ENCODE measurements at places on chromosomes 5 and 9.
A peak's percentile ranks its signal among the peaks of the same experiment; 100 is the strongest.

DNA sequence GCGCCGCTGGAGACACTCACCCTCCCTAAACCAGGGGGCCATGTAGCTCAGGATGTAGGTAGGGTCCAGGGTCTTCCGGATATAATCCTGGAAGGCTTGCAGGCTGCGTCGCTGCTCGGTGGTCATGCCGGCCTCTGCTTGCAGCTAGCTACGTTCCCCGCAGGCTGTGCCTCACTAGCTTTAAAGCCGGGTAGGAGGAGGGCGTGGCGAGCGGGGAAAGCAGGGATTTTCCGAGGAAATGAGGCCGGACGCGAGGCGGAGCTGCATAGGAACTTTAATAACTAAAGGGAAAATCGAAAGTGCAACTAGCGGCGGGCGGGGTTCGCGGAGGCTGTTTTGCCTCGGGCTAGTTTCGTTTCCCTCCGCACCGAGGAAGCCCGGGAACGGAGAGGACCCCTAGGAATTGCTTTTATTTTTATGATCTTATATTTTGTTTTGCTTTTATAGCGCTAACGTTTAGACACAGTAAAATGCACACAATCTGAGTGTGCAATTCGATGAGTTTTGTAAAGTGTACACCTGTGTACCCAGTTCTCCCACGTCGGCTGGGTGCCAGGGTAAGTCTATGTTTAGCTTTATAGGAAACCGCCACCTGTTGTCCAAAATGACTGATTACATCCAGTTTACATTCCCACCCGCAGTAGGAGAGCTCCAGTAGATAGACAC lies at the start of gene RIGI:
Gene RIGI (minus strand): TSS at position 156 of the 666 bp plus-strand sequence. CDS start 30 bp downstream, at position 126.
- peak; percentile 70 for DNase-seq

DNA sequence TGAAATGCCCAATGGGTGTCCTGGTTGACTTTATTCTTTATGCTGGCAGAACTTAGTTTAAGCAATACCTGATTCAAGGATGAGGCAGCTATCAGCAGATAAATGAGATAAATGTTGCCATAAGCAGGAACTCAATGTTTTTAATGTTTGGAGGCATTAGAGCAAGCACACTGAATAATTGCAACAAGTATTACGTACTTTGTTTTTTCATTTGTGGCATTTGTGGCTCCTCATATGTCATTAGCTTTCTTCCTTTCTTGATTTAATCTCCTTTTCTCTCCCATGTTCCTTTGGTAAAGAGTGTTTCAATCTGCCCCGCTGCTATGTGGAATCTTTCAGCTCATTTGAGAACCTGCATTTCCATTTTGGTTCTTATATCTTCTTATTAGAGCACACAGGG lies 6.4 kb upstream of the NR3C1 start:
- no peak for DNase-seq

DNA sequence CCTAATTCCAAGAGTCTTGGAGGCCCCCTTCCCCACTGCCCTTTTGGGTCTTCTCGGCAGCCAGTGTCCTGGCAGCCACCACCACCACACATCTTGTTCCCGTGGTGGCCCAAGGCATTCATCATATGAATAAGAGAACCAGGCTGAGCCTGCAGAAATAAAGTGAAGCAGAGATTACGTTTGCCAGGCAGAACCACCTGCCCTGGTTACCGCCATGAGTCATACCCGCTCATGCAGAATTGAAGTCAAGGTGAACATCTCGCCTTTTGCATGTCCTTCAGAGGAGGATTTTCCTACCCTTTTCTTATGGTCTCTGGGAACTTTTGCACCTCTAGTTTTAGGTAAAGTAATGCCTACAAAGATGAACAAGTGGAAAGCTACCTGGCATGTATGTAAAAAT lies 119.5 kb upstream of the LMX1B start:
- DNase-seq: no peak

- no peak for DNase-seq
Measured at GRCh38 chr9:27564670-27565069, 8.6 kb downstream of the C9orf72 start.

DNA sequence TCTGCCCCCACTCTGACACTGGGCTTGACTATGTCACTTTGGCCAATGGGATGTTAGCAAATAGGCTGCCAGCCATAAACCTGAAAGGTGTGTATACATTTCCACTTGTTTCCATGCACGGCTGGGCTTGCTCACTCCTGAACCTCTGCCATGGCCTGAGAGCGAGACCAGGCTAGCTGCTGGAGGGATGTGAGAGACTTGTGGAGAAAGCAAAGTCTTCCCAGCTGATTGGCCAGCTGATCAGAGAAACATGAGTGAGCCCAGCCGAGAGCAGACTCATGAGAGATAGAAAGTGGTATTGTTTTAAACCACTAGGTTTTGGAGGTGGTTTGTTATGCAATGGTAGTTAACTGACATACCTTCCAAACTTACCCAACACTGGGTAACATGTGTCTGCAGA lies 13.9 kb downstream of the FAM193B start:
- DNase-seq: peak; percentile 88

DNA sequence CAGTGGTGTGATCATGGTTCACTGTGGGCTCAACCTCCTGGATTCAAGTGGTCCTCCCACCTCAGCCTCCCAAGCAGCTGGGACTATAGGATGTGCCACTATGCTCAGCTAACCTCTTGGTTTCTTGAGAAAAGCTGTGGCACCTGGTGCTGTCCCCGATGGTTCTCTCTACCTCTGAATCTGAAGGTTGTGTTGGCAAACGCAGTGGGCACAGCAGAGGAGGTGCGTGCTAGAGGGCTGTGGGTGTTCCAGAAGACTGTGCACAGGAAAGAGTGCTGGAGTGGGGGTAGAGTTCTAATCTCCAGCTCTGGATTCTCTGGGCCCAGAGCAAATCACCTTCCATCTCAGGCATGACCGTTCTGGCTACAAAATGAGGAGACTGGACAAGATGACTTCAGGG lies 12.5 kb downstream of the RGS3 start:
- DNase-seq: no peak

GRCh38 chr5:57009811-57010210 lies 57.9 kb upstream of the MIER3 start:
- no peak for DNase-seq

GRCh38 chr9:2083479-2083878 lies 68.3 kb downstream of the SMARCA2 start:
- DNase-seq: no peak

DNA sequence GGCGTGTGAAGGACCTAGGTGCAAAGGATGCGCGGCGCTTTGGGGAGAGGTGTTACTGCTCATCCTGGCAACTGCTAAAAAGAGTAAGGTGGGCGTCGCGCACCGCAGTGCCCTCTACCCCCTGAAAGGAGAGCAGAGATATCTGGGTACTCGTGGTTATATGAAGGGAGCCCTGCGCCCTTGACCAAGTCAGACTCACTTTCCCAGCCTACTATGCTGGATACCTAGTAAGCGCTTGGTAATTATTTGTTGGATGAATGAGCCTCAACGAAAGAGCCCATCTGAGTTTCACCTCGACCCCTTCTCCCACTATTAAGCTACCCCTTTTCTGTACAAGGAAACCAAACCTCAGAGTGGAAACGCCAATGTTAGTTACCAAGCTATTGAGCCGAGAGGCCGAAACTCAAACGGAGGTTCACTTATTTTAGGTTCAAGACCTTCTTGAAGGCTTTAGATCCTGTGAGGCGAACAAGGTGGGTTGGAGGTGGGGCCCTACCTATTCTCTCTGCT lies 8.0 kb downstream of the LHX6 start:
- no peak for DNase-seq

- DNase-seq: no peak
Measured at GRCh38 chr5:102314328-102314727, 18.2 kb upstream of the SLCO4C1 start.

DNA sequence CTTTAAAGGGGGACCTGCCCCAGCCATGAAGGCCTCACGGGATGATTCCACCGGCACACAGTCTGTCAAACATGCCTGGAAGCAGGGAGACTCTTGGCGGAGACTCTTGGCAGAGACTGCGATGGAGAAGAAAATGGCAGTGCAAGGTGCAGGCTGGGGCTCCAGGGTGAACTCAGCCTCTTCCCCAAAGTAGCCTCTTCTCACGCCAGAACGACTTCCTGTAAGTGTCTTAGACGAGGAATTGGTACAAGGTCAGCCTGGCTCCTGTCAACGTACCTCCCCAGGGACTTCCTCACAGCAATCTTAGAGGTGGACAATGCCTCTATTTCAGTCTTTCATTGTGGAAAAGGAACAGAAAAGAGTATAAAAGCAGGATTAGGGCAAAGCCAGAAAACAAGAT lies 109.3 kb downstream of the UGCG start:
- DNase-seq: no peak

- DNase-seq: peak; percentile 36
Measured at GRCh38 chr5:77882670-77883257, 106.6 kb upstream of the TBCA start.

DNA sequence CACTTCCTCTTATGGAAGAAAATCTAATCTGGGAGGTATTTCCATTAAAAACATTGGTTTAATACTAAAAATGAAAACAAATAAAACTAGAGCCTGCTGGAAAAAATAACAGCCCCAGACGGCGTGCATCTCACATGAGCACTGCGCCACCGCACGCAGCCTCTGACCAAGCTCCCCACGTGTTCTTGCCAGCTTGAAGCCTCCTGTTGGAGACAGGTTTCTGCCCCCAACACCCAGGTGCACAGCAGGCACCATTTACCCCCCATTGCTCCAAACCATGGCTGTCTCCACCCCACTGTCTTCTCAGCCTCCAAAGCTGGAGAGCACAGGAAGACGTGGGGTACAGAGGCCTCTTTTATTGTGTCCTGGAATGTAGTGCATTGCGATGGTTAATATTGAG lies 10.7 kb upstream of the COL5A1 start:
- no peak for DNase-seq

DNA sequence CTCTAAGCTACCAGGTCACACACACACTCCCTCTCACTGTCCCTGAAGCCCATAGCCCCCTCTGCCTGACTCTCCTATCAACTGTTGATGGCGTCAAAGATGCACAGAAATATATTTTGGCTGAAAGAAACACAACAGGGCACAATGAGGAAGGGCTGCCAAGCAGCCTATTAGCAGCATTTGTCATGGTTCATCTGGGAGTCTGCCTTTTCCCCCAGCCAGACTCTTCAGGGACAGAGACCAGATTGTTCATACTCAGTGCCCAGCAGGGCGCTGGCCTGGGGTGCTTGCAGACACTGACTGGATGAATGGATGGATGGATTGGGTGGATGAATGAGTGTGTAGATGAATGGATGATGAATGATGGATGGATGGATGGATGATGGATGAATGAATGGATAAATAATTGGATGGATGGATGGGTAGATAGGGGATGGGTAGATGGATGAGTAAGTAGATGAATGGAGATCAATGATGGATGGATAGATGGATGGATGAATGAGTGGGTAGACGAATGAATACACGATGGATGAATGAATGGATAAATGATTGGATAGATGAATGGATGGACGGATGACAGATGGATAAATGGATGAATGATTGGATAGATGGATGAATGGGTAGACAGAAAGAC lies 90.5 kb downstream of the ADAMTS2 start:
- DNase-seq: no peak

DNA sequence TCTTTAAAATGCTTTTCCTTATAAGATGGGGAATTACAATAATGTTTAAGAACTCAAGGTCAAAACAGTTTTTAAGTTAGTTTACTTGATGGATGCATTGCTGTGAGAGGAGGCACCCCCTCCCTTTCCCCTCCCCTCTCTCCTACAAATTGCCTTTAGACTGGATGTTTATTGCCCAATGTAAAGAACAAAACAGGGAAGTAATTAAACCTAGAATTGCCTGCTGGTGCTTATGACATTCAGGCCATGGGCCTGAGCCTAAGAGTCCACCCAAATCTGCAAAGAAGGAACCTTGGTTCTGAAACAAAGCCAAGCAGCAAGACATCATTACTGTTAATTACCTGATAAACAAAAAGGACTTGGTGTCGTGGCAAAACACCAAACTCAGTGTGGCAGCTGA lies 630.3 kb downstream of the ISL1 start:
- no peak for DNase-seq

DNA sequence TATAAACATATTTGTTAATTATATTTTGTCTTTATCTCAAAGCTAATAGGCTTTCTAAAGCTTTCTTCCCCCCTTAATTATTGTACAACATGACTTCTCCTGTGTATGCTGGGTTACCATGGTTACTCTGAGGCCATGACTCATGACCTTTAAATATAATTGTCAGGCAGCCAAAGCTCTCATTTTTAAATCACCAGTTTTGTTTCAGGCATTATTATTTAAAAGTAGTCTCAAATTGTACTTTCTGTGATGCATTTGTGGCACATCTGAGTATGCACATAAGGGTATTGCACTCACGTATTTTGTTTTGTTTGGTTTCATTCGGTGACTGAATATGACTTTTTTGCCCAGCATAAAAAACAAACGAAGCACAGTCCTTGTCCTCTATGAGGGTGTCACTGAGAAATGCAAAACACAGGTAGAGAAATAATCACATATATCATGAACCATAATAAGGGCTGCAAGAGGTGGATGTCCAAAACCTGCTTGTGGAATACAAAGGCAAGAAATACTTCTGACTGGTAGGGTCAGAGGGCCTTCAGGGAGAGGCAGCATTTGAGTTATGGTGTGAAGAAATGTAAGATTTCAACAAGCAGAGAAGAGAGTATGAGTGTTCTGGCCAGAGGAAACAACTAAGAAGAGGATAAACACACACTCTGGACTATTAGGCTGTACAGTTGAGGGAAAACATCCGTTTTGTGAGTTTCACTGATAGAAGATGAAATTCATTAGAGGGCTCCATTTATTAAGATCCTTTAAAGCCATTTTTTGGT lies 2.1 kb downstream of the CCDC192 start:
- DNase-seq: no peak

DNA sequence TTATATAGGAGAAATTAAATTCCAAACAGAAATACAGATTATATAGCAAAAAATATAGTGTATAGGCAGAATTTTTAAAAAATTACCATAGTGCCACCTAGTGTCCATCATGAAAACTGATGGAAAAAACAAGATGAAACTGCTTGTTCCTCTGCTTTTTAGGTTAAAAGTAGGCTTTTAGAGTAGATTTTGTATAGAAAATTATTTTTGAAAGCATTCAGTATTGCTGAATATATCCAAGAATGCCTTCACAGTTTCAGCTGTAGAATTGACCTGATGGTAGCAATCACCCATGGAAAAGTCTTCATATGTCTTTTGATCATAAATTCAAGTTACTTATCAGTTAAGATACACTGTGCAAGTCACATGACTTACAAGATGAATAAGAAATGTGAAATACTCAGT lies 19.7 kb downstream of the RIOK2 start:
- DNase-seq: no peak

DNA sequence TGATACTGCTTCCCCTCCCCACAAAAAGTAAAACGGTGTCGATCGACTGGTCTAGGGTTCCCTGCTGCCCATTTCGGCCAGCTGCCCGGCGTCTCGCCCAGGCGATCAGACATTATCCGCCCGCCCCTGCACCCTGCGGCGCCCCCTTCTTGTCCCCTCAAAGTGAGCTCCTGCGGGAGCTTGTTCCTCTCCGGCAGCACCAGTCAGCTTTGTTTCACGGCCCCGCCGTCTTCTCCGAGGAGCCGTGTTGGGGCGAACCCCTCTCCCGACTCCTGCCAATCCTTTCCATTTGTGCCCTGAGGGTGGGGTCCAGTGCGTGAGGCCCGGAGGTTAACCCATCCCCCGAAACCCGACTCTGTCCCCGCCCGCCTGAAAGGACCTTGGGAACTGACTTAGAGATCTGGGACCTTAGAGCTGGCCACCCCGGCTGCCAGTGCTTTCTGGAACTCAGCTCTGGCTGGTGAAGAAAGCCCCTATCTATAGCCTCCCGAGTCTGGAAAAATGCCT lies 518 bp downstream of the UBE2B start:
- no peak for DNase-seq

All from epithelial cell of prostate (primary cell).